ENCODE measurements at places on chromosomes 3 and 15. TPM values are rescaled to one million over a fixed set of nuclear protein-coding genes. Genes with fewer than 3 reads are reported as not detected.

PPARG gene
- 12.1 TPM for polyA plus RNA-seq

DNA sequence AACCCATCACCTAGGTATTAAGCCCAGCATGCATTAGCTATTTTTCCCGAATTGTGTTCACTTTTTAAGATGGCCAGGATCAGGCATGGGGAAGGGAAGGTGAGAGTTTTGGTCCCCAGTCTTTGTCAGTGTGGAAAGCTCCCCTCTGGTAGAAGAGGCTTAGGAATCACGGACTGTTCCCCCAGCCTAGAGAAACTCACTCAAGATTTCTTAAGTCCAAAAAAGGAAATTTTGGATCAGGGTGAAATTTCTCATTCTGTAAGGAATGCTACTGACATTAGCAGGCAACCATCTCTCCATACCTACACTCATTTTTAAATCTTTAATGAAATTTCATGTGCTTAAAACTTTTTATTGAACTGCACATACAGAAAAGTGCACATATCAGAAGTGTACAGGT, 70.3 kb upstream of the GALNT15 start:
- no peak for DNase-seq

DNA sequence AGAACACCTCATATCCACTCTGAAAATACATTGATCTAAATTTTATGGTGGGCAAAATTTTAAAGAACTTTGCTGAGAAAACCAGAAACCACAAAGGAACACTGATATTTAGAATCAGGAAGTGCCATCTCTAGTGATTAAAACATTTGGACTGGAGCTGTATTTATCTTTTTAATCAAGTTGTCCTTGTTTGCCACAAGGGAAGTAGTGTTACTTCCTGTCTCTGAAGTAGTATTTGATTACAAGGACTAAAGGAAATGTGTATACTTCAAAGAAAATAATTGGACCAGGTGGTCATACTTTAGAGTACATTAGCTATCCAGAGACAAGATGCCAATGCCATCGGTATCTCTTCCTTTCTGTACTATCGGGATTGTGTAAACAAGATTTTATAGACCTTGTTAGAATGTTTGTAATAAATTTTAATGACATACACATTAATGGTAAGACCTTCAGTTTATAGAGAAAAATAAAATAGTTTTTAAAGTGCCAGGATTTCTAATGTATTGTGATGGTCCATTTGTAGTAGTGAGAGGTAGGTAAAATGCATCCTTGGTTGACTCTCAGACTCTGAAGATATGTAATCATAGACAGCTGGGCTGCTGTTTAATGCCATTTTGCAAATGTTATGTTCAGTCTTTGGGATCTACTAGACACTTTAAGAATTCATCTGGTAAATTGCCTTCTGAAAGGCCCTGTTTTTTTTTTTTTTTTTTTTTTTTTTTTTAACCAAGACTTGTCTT, 131.9 kb downstream of the B3GALNT1 start:
- no peak for DNase-seq

GRCh38 chr15:80803580-80804525, 24.7 kb downstream of the CEMIP start:
- DNase-seq: no peak

RTP3 gene
- 2.0 TPM for polyA plus RNA-seq

GRCh38 chr3:127568586-127568985, 21.9 kb downstream of the TPRA1 start:
- no peak for DNase-seq

- no peak for DNase-seq
Measured at GRCh38 chr15:80455051-80455648, 51.0 kb downstream of the ARNT2 start.

- no peak for DNase-seq
Measured at GRCh38 chr3:44954962-44955361, 21.0 kb downstream of the ZDHHC3 start.

ATP10A gene
- polyA plus RNA-seq: 13.6 TPM

DNA sequence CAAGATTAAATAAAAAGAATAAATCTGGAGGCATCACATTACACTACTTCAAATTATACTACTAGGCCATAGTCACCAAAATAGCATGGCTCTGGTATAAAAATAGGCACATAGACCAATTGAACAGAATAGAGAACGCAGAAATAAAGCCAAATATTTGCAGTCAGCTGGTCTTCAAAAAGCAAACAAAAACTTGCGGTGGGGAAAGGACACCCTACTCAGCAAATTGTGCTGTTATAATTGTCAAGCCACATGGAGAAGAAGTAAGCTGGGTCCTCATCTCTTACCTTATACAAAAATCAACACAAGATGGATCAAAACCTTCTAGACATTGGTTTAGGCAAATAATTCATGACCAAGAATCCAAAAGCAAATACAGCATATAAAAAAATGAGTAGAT, 259.2 kb upstream of the SLITRK3 start:
- DNase-seq: no peak

GRCh38 chr3:104990758-104991157, 376.0 kb upstream of the ALCAM start:
- no peak for DNase-seq

- no peak for DNase-seq
Measured at GRCh38 chr3:156297582-156297981, 177.2 kb downstream of the KCNAB1 start.

- DNase-seq: no peak
Measured at GRCh38 chr3:141928631-141929270, 52.3 kb downstream of the ATP1B3 start.

GRCh38 chr15:61198722-61199121, 30.4 kb downstream of the RORA start:
- no peak for DNase-seq

P2RY14 gene
- polyA plus RNA-seq: 0.79 TPM

Data from testis (tissue), 5 donors.